ENCODE measurements at places on chromosomes 1 and 21.

- DNase-seq: no peak
Observed at GRCh38 chr1:171788696-171789095, 7.2 kb downstream of the METTL13 start.

GRCh38 chr21:45413922-45414321, 9.0 kb downstream of the COL18A1 start:
- DNase-seq: no peak

GRCh38 chr1:214155987-214156625, 124.9 kb upstream of the SMYD2 start:
- no peak for DNase-seq

DNA sequence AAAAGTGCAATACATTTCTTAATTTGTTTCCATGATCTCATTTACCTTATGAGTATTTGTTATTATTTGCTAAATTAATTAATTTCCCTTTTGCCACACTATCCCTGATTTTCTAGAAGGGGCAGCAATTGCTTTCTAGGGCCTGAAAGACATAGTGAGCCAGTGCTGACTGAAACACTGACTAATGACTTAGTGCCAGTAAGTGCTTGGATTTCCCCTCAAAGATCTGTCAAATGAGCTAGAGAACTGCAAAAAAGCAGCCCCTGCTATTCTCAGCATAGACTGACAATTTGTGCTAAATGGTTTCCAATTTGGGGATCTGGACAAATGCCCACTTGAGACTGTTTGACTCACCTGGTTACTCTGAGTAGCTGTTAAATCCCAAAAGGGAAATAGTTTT, 35.6 kb upstream of the USH2A start:
- no peak for DNase-seq

Data from GM12891 (cell line).